Panc1 (cell line): ENCODE measurements at places on chromosomes 11 and 22. TPM values are rescaled to one million over a fixed set of nuclear protein-coding genes. Genes with fewer than 3 reads are reported as not detected.
A peak's percentile ranks its signal among the peaks of the same experiment; 100 is the strongest.

The OR51B2 gene
- total RNA-seq: not detected

The MRGPRX4 gene
- not detected for total RNA-seq

The APOBEC3F gene
- 7.7 TPM for total RNA-seq

The UBE2L6 gene
- 19.1 TPM for total RNA-seq

The POLDIP3 gene
- 46.6 TPM for total RNA-seq

The SCT gene
- total RNA-seq: not detected

The PTGDR2 gene
- total RNA-seq: not detected

- no peak for DNase-seq
These were observed 396.2 kb upstream of the RAG2 start for GRCh38 chr11:36994208-36994607.

- DNase-seq: no peak
These were observed 38.0 kb downstream of the PHF21B start for GRCh38 chr22:44971651-44972362.

DNA sequence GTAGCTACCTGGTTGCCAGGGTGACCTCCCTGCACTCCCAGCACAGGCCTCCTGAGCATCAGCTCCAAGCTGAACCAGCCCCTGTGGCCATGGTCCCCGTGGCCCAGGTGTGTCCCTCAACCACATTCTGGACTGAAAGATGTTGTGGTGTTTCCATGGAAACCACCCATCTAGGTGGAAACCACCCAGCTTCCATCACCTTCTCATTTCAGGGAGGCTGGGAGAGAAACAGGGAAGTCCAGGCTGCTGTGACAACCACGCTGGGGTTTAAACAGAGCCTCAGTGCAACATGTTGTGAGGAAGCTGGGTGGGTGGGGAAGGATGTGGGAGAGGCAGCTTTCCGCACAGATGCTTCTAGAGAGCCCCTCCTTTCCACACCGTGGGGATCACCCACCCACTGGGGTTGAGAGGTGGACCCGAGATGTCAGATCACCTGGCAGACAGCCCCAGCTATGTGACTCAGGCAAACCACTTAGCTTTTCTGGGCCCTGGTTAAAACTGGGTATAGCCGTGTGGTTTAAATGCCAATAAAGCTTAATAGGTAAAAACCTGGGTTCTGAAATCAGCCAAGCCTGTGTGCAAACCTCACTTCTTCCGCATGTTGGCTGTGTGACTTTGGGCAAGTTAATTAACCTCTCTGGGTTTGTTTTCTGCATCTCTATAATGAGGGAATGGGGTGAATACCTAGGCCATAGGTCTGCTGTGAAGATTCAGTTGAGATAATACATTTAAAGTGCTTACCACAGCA, 46.4 kb downstream of the CD82 start:
- DNase-seq: no peak

DNA sequence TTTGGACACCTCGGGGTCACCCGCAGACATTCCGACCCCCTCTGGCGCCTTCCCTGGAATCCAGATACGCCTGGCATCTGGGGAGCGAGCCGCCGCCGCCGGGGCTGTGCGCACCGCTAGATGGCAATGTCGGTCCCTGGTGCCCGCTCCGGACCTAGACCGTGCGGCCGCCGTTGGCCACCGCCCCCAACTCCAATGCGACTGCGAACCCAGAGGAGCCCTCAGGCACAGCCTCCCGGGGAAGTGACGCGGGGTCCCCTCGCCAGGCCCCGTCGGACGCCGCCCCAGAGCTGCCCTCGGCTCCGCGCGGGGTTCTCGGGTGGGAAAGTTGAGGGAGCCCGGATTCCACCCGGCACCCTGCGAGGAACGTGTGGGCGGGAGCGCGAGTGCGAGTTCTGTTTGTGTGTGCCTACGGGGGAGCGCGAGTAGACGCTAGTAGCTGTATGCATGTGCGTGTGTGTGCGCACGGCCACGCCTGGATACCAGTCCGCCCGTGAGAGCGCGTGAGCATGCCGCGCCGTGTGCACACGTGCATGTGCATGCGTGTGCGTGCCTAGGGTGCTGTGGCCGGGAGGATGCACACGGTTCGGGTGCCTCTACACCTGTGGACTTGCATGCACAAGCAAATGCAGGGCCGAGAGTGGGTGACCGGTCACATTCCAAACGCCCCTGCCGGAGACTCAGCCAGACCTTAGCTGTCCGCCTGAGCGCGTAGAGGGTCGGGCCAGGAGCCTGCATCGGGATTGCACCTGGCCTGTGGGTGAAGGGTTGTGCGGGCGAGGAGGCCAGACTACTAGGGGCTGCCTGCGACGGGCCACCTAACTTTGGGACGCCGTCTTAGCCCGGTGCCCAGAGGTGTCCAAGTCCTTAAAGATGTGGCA, 1.9 kb downstream of the CHRM4 start:
- no peak for DNase-seq

GRCh38 chr11:76721755-76722677, 51.5 kb upstream of the LRRC32 start:
- DNase-seq: peak; percentile 55

- no peak for DNase-seq
These were observed 17.3 kb downstream of the DENND5A start for GRCh38 chr11:9247863-9248262.

DNA sequence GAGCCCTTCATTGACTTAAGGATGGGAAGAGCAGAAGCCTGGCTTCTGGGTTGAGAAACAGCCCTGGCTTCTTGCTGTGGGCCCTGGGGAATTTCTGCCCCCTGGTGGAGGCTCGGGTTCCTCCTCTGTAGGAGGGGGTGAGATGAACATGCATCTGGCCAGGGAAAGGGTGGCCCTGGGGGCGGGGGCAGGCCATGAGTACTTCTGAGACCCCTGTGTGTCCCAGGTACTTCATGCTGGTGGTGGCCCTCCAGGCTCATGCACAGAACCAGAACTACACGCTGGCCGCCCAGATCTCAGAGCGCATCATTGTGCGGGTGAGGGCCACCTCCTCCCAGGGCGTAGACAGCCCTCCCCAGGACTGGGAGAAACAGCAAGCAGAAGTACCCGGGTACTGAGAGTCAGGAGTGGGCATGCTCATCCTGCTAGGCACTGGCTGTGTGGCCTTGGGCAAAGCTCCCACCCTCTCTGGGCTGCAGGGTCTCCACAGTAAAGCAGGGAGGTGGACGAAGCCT, 15.8 kb downstream of the TMEM258 start:
- DNase-seq: no peak

- no peak for DNase-seq
These were observed 69.9 kb downstream of the BCR start for GRCh38 chr22:23250056-23250784.

GRCh38 chr11:130726234-130727037, 189.8 kb downstream of the SNX19 start:
- no peak for DNase-seq

- no peak for DNase-seq
These were observed 53.5 kb downstream of the KCNC1 start for GRCh38 chr11:17788084-17788483.

DNA sequence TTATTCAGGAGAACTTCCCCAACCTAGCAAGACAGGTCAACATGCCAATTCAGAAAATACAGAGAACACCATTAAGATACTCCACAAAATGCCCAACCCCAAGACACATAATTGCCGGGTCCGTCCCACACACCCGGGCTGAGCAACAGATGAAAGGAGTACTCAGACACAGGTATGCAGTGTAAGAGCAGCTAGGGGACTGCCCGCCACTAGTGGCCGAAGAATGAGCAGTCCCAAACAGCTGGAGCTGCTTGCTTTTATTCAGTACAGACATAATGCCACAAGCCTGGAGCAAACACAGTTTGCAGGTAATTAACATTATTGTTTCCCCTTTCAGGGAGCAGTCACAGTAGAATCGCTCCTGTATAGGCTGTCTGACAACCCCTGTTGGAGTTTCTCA, 364.6 kb downstream of the LUZP2 start:
- DNase-seq: no peak

GRCh38 chr22:46114518-46115387, 35.6 kb upstream of the PPARA start:
- no peak for DNase-seq

- no peak for DNase-seq
These were observed 25.5 kb downstream of the MADD start for GRCh38 chr11:47295385-47295784.

- DNase-seq: no peak
These were observed 673.3 kb downstream of the NTM start for GRCh38 chr11:132043714-132044113.

DNA sequence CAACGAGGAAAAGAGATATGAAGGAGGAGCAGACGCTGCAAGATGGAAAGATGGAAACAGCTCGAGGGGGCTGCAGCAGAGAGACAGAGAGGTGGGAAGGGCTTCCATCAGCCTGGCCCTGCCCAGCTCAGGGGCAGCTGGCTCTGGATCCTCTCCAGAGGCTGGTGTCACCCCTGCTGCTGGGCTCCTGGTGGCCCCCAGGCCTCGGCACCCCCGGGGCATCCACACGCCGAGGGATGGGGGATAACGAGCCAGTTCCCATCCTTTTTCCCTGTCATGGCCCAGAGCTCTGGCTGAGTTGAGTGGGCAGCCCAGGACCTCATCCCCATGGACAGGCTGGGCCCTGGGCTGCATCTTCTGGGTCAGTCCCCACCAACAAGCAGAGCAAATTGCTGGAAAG, 102.3 kb downstream of the ST3GAL4 start:
- no peak for DNase-seq

DNA sequence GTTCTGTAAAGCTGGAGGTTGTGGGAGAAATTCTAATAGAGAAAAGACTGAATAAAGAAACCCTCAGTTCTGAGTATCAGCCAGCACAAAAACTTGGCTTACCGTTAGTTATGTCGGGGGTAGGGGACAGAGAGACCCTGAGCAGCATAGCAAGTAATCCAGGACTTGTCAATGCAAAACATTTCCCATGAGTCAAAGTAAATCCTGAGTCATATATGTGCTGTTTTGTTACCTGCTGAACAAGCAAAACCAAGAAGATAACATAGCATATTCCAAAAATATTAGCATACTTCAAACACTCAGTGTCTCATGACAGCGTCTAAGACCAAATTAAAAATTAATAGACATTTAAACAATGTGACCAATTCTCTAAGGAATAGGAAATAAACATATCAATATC, 75.1 kb upstream of the LUZP2 start:
- no peak for DNase-seq

DNA sequence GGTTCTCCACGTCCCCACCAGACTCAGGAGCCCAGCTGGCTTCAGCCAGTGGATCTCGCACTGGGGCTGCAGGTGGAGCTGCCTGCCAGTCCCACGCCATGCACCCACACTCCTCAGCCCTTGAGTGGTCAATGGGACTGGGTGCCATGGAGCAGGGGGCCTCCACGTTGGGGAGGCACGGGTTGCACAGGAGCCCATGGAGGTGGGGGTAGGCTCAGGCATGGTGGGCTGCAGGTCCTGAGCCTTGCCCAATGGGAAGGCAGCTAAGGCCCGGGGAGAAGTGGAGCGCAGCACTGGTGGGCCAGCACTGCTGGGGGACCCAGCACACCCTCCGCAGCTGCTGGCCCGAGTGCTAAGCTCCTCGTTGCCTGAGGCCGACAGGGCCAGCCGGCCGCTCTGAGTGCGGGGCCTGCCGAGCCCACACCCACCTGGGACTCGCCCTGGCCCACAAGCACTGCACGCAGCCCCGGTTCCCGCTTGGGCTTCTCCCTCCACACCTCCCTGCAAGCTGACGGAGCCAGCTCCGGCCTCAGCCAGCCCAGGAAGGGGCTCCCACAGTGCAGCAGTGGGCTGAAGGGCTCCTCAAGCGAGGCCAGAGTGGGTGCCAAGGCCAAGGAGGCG, 258.5 kb upstream of the PDGFD start:
- no peak for DNase-seq

DNA sequence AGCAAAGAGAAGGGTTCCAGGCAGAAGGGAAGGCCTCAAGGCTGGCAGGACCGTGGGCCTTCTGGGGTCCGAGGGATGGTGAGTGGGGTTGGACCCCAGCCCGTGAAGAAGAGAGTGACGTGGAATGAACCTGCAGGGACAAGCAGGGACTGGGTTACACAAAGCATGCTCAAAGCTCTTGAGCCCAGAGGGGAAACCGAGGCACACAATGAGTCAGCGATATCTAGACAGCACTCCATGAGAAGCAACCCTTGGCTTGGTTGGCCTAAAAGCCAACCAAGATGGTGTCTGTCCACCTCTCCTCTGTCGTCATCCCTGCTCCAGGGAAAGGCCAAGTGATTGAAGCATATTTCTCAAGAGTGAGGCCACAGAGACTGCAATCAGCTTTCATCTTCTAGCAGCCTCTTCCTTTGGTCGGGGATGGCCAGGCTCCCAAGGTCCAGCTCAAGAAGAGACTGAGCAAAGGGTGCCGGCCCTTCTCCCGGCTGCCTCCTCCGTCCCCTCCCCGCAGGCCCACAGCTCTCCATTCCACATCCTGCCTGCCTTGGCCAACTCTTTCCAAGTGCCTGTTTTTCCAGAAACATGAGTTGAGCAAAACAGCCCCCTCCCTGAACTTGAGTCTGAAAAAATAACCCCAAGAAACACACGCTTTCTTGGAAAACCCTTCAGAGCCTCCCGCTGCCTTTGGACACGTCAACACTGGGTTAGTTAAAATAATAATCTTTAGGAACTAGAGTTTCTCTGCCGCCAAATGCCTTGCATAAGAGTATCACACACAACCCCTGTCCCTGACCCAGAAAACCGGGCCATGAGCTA, 556.6 kb downstream of the MIAT start:
- no peak for DNase-seq

- DNase-seq: no peak
These were observed 6.0 kb upstream of the SLC35C1 start for GRCh38 chr11:45798793-45799441.
